ENCODE measurements at places on chromosomes 13 and 19.

DNA sequence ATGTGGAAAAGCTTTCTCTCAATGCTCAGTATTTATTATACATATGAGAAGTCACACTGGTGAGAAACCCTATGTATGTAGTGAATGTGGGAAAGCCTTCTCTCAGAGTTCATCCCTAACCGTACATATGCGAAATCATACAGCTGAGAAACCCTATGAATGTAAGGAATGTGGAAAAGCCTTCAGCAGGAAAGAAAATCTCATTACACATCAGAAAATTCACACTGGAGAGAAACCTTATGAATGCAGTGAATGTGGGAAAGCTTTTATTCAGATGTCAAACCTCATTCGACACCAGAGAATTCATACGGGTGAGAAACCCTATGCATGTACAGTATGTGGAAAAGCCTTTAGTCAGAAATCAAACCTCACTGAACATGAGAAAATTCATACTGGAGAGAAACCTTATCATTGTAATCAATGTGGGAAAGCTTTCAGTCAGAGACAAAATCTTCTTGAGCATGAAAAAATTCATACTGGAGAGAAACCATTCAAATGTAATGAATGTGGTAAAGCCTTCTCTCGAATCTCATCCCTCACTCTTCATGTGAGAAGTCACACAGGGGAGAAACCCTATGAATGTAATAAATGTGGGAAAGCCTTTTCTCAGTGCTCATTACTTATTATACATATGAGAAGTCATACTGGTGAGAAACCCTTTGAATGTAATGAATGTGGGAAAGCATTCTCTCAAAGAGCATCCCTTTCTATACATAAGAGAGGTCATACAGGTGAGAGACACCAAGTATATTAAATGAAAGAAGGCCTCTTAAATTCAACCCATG, 34.4 kb downstream of the ZNF568 start:
- no peak for DNase-seq

DNA sequence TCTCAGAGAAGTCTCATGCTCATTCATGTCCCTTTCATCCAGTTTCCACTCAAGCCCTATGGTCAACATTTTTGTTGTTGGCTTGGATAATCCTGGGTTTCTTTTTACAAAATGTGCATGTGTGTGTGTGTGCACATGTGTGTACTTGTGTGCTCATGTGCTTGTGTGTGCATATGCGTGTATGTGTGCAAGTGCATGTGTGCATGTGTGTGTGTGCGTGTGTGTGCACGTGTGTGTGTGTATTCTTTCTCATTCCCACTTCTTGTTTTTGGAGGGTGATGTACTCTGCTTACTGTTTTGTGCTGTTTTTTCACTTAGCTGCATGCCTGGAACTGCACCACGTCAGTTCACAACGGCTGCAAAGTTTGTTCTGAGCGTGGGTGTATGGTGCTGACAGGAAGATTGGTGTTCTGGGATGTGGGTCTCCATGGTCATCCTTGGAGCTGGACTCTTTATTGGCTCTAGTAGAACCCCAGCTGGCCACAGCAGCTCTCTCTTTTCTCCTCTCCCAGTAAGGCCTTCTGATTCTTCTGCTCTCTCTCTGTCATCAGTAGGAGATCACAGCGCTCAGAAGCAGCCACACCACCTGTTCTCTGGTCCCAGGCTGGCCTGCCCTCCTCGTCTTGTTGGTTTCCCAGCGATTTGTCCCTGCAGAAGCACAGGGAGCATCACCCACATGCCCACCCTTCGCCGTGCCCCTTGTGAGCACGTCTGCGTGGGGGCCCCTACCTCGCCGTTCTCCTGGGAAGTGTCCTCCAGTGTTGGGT, 60.8 kb downstream of the SOX1 start:
- no peak for DNase-seq

DNA sequence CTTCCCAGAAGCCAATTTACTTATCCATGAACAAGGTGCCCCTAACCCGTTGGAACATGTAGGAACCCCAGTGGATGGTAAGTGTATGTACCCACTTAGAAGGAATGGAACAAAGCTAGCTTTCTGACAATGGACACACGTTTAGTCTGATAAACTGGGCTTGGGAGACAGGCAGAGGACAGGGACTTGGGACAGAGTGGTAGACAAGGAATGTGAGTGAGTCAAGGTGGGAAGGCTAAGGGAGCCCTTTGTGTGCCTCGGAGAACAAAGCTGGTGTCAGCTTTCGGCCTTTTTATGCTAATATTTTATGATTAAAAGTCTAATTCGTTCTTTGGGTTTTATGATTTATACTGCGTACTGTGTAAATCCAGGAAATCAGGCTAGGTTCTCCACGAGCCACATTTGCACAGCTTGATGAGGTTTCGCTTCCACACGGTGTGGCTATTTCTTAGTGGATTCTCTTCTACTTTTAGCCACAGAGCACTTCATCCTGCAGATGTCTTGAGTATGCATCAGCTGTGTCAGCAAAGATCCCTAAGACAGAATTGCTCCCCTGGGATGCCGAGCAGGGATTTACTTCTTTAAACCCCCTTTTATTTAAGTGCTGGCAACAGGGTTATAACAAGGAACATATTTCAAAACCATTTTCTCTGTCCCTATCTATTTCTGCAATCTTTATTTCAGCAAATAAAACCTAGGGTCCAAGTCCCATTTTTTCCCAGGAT, 258.5 kb downstream of the DLEU7 start:
- DNase-seq: no peak

GRCh38 chr13:112900691-112901091, 68.3 kb upstream of the MCF2L start:
- DNase-seq: no peak

DNA sequence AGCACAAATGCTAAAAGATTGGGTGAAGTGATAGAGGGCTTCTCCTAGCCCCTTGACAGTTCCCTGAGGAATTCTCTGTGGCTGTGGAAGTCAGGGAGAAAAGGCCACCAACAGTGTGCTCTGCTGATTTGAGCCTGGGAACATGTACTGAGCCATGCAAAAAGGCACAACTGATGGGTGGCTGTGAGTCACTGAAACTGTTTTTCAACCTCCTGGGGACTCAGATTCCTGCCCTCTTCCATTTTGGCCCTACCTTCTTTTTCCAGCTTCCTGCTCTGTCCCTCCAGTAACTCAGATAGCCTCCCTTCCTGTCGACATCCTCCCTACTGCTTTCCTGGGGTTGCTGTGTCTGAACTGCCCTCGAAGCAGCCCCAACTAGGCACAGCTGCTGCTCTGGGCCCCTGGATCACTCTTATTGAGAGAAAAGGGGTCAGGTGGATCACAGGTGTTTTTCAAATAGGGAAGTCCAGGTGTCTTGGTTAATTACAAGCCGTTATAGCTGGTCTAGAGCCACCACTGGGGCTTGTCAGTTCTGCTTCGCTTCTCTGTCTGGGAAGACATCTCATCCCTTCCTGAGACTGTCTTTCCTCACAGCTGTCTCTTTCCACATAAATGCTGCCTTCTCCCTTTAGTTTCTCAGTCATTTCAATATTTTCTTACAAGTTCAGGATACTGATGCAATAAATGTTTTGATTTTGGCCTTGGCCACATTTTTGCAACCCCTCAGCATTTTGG, 13.7 kb downstream of the FAM124A start:
- no peak for DNase-seq

- no peak for DNase-seq
These were observed 338.6 kb downstream of the FGF9 start for GRCh38 chr13:22009500-22009899.

GRCh38 chr13:110780422-110780821, 66.9 kb downstream of the ING1 start:
- DNase-seq: no peak

DNA sequence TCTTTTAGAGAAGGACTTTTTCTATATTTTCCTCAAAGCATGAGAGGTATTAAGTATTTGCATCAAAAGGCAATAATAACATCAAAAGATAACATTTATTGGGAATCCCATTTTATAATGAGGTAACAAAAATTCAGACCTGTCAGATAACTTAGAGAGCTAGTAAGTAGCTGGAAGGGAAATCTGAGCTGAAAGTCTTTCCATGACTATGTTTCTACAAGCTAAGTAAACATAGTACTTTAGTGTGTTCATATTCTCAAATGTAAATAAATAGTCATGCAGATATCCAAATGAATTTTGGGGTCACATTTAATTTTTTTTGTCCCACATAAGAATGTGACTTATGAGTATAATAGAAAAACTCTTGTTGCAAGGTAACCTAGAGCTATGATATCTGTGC, 87.3 kb upstream of the FBXL3 start:
- DNase-seq: no peak

DNA sequence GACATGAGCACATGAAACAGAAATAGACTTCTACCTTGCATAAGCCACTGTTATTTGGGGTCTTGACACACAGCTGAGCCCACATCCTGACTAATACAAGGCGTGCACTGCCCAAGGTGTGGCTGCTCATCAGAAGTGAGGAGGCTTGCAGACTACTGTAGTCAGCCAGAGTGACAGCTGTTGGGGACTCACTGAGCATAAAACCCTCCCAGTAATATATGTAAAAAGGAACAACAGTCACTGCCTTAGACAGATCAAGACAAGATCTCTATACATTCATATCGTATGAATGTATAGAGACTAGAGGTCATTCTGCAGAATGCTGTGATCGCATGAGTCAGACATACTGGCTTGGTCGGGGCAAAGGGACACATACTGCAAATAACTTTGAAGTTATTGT, 4.1 kb upstream of the C1QTNF9B start:
- no peak for DNase-seq

GRCh38 chr13:42328672-42329071, 56.7 kb downstream of the AKAP11 start:
- DNase-seq: peak; percentile 38

Data from MM.1S (cell line).